ENCODE measurements at places on chromosomes 5 and 9. TPM values are rescaled to one million over a fixed set of nuclear protein-coding genes. Genes with fewer than 3 reads are reported as not detected.

GRCh38 chr9:123657099-123657498 is 272.8 kb downstream of the DENND1A start:
- peaks cover 10% of the 10 kb centered on the region for H3K36me3 ChIP-seq
- DNase-seq, result no peak
- no peak overlapping the region for H3K4me3 ChIP-seq
- no peaks in the 10 kb centered on the region for H3K4me1 ChIP-seq
- H3K27me3 ChIP-seq, result no peaks in the 10 kb centered on the region
- no peak overlapping the region for H3K27ac ChIP-seq

- peaks cover 15% of the 10 kb centered on the region for H3K36me3 ChIP-seq
- peak overlapping the region; percentile 81 for H3K4me3 ChIP-seq
- H3K27me3 ChIP-seq, result peaks cover 2% of the 10 kb centered on the region
- DNase-seq, result peak; percentile 53
- H3K4me1 ChIP-seq, result peaks cover 62% of the 10 kb centered on the region
Observed at GRCh38 chr9:129626625-129627284, 792 bp downstream of the NTMT1 start.

DNA sequence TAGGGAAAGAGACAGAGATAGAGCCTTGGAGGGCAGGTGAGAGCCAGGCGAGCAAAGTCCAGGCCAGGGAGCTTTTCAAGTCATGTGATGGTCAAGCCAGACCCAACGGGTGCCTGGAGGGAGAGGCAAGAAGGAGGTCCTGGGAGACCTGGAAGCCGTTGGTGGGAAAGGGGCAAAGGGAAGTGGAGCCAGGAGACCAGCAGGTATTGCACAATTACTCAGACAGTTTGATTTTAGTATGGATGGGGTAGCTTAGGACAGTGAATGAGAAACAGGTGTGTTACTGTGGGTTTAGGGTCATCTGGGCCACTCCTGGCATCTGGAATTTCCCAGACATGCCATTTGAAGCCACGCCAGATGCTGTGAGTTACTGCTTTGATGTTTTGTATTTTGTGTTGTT is 5.1 kb downstream of the SECISBP2 start:
- H3K4me3 ChIP-seq, result no peak overlapping the region
- no peaks in the 10 kb centered on the region for H3K27me3 ChIP-seq
- H3K4me1 ChIP-seq, result peaks cover 49% of the 10 kb centered on the region
- no peak overlapping the region for H3K27ac ChIP-seq

EPB41L4B gene
- total RNA-seq, result 0.08 TPM

BRD9 gene
- 54.0 TPM for total RNA-seq

GRCh38 chr9:115507148-115507547 is 389.2 kb upstream of the TNC start:
- H3K36me3 ChIP-seq, result no peaks in the 10 kb centered on the region
- H3K4me3 ChIP-seq, result no peak overlapping the region
- H3K4me1 ChIP-seq, result no peaks in the 10 kb centered on the region
- DNase-seq, result no peak

DNA sequence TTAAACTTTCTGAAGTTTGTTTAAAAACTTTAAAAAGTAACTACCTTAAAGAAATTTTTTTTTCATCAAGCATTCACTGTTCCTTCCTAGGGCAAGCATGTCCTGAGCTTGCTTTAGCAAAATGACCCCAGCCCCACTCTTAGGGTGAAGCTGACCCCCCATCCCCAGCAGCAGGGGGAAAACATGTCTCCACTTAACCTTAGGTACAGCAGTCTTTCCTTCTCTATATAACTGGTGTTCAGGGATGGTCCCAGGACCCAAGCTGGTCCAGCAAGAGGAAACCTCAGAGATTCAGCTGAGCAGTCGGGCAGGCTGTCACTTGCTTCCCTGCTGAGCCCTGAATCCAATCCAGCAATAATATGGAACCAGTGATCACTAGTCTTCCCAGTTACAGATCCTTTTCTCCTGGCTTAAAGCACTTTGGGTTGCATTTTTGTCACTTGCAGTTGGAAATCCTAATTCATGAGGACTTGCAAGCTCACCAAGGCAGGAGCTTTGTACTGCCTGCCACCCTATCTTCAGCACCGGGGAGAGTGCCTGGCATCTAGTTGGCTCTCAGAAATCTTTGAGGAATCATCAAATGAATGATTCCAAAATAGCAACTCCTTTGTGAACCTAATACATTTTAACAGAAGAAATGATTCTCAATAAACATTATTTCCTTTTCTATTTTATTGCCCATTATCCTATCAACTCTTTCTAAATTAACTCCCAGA is 91.2 kb downstream of the FSTL4 start:
- H3K27ac ChIP-seq, result no peak overlapping the region
- H3K36me3 ChIP-seq, result no peaks in the 10 kb centered on the region
- DNase-seq, result no peak

GRCh38 chr5:139816566-139816965 is 21.0 kb downstream of the PSD2 start:
- H3K4me3 ChIP-seq, result no peak overlapping the region
- no peak overlapping the region for H3K27ac ChIP-seq
- no peak for DNase-seq
- H3K27me3 ChIP-seq, result peaks cover 8% of the 10 kb centered on the region
- no peaks in the 10 kb centered on the region for H3K36me3 ChIP-seq

Data from activated CD4-positive, alpha-beta memory T cell treated with anti-CD3 and anti-CD28 coated beads, Interleukin-2, amount 10 ng/mL, durations not matched to agents 7 days and 5 days (primary cell).